Gastrocnemius medialis (tissue), 4 donors: ENCODE measurements at places on chromosomes 7 and 10.

DNA sequence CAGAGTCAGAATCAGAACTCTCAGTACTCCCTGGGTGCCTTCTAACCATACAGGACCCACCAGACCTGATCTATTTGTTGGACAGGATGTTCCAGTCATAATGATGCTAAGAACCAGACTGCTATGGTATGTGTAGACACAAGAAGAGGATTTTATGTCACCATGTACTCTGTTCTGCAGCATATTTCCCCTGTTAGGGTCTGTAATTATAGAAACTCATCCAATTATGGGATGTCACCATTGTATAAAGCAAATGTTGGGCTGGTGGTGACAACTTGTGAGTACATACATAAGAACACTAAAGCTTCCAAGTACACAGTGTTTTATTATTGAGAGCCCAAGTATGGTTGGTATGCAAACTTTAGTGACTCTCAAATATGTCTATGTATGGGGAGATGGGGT is 67.1 kb upstream of the AGBL3 start:
- DNase-seq: no peak

DNA sequence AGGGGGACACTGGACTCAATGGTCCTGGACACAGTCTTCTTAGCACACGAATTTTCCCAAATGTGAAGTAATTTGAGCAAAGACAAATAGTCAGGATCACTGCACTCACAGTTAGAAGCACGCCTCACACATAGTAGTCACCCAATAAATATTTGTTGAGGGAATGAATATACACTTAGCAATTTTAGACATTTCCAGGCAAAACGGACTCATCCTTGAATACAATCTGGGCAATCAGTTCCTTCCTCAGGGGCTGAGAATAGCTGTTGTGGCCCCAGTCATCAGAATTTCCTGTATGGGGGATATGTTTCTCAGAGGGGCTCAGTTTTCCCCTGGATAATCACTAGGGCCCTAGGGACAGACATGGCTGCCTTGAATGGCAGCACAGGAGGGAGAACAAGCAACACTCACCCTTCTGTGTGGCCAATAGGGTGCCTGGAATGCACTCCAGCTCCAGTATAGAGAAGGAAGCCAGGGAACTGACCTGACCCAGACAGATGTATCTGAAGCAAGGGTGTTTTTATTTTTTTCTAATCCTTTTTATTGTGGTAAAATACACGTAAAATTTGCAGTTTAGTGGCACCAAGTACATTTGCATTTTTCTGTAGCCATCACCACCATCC is 282.7 kb upstream of the ZNF32 start:
- no peak for DNase-seq

DNA sequence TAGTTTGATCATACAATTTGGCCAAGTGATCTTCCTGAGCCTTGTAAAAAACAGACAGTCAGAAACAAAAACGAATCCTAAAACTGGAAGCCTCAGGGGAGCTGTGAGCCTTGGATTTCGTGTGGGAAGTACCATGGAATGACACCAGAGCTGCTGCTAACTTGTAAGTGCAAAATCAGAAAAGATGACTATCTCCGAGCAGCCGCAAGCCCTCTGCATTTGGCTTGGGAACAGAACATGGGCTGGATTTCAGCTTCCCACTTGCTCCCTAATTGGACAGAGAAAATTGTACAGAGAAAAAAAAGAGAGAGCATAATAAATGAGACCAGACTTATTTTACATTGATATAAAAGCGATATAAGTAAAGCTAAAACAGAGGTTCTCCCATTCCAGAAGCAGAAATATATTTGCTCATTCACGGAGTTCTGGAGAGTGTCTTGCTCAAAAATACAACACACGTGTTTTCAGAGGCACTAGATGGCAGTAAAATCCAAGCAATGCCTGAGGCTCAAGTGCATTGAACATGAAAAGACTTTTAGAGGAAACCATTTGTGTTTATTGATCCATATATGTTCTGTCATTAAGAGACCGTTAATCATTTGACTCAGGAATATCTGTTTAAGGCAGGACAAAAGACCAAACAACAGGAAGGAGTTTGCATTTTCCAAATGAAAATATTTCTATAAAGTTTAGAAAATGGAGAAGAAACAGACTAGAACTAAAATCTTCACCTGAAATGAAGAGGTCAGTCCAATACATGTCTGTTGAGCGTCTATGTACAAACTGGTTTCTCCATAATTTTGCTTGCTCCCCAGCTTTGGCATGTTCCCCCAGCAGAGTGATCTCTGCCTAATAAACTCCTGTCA is 78.3 kb upstream of the SLC26A5 start:
- no peak for DNase-seq

DNA sequence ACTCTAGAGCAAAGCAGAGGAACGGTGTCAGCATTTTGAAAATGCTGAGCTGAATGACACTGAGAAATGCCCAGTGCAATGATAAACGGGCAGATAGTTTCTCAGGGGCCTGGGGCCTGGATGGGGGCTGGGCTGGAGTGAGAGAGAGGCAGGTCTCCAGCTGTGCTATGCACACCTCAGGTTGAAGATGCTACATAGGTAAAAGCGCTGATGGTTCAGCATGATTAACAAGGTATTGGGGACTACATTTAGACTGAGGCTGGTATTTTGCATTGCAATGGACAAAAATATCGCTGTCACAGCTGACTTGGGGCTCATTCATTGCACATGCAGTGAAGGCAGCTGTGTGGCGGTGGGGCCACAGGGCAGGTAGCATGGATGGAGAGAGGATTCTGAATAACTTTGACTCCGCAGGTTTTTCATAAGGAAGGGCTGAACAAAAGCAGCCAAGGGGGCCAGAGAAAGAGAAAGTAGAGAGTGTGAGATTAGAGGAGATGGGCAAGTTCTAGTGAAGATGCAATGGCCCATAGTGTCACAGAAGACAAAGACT is 290.8 kb upstream of the ZNF32 start:
- no peak for DNase-seq

DNA sequence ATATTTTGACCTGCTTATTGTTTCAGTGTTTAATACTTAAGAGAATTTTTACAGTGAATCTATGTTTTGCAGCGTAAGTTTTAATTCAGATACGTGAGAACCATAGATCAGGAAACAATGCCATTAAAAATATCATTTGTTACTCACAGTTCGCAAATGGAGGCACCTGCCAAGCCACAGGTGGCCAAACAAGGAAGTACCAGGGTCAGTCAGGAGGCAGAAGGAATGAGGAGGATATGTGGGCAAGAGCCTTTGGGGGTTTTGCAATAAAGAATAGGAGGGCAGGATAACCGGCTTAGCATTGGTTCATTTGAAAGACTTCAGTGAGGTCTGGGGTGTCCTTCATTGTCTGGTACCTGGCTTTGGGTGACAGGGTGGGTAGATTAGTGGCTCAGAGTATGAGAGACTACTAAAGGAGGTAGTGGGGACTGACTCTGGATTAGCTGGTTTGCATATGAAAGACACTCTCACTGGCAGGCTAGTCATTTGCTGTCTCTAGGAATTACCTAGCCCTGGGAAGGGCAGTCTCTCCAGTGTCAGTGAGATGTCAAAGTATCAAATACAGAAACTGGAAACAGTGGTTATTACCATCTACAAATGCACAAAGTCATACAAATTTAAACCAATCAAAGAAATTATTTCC is 132.2 kb upstream of the CAV2 start:
- DNase-seq: no peak

GRCh38 chr7:158301207-158301606 is 286.4 kb downstream of the PTPRN2 start:
- no peak for DNase-seq

GRCh38 chr10:61321041-61321857 is 131.9 kb downstream of the TMEM26 start:
- no peak for DNase-seq

DNA sequence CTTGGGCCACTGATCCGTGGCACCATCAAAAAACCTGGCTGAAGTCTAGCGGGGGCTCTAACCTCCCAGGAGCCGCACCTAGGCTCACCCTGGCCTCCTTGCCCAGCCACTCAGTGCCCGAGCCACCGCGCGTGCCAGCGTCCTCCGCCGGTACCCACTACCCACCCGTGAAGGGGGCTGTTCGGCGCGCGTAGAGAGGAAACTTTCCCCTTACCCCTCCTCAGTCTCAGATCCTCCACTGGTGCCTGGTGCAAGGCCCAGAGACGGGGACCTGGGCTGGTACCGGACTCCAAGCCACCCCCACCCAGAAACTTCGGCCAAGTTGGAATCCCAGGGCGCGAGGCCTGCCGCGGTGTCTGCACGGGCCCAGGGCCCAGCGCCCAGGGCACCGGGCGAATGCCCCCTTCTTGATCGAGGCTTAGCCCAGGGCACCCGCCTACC is 3.5 kb upstream of the EBF3 start:
- DNase-seq: no peak
